Lower lobe of right lung (tissue), 2 donors: ENCODE measurements at places on chromosomes 7 and 10. TPM values are rescaled to one million over a fixed set of nuclear protein-coding genes. Genes with fewer than 3 reads are reported as not detected.

Gene ETV1
- total RNA-seq = 89.0 TPM

Gene NEUROD6
- not detected for total RNA-seq

Gene C7orf33
- total RNA-seq = not detected

Gene VWC2
- total RNA-seq = 0.18 TPM

Gene DDC
- total RNA-seq = 3.0 TPM

Gene AUTS2
- total RNA-seq = 45.7 TPM

Gene FAM25C
- total RNA-seq = not detected

Gene GET4
- 31.7 TPM for total RNA-seq

Gene AGBL3
- 6.1 TPM for total RNA-seq

- DNase-seq = no peak
These were observed 142.9 kb downstream of the VIPR2 start for GRCh38 chr7:159001811-159002210.

- no peak for DNase-seq
These were observed 20.0 kb downstream of the SEPTIN7 start for GRCh38 chr7:35820858-35821257.

DNA sequence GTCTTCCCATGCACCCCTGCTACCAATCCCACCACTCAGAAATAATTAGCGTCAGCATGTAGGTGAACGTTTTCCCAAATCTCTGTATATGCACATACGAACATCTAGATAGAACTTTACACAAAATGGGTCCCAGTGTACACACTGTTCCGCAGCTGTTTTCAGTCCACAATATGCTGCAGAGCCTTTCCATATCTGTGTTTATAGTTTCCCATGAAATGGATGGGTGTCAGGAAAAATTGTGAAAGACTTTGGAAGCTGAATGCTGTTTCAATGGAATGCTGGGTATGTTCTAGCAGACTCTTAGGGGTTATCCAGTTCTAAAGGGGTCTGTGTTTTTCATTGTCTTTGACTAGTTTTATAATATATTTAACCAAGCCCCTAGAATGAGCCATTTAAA, 13.8 kb downstream of the GRK5 start:
- no peak for DNase-seq

DNA sequence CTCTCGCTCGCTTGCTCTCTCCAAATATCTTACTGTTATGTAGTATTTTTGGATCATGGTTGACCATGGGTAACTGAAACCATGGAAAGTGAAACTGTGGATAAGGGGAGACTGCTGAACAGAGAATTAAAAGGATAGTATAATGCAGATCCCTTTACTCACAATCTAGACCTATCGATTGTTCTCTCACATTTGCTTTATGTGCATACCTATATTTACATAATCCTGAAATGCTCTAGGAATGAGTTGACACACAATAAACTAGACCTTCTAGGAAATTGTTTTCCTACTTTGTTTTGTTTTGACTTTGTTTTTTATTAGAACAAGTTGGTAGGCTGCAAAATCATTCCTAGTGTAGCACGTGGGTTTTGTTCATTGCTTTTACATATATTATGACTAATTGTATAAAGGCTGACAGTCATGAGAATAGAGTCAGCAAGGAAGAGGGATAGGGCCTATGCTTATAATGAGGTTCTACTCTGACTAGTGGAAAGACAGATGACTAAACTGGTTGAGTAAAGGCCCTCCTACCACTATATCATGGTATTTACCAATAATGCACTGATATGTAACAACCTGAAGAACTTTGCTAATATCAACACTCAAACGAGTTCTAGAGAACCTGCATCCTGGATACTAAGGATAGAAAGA, 175.3 kb upstream of the TARP start:
- no peak for DNase-seq

DNA sequence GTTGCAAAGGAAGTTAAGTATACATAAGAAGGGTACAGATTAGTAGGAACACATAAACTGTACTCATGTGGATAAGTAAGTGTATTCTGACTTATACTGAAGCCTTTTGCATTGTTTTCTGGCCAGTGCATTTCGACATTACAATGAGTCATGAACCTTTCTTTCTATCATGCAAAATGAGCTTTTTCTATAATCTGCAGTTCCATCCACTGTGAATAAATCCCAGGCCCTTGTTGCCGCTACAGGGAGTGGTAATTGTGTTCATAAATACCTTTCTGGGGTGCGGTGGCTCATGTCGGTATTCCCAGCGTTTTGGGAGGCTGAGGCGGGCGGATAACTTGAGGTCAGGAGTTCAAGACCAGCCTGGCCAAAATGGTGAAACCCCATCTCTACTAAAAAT, 858.3 kb downstream of the GRM8 start:
- no peak for DNase-seq

DNA sequence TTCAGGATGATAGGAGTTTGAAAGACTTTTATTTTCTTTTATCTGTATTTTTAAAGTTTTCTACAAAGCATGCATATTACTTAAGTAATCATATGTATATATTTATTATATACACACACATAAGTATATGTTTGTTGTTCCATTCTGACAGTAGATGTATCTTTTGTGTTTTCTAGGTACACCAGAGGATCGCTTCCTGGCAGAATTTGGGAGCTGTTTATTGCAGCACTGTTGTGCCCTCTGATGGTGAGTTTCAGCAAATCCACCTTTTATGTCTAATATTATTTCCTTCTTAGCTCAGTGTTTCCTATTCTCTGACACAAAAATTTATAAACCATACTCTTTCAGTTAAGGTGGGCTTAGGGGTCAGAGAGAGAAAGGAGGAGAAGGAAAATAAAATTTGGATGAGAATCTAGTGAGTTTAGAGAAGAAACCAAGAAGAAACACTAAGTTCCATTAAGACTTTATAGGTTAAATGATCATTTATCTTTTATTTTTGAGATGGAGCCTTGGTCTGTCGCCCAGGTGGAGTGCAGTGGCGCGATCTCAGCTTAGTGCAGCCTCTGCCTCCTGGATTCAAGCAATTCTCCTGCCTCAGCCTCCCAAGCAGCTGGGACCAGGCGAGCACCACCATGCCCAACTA, 59.2 kb upstream of the OIT3 start:
- DNase-seq = no peak

GRCh38 chr10:101029520-101030295, 1.2 kb downstream of the PDZD7 start:
- no peak for DNase-seq

GRCh38 chr7:28793381-28794085, 164.6 kb downstream of the TRIL start:
- DNase-seq = no peak

- peak; percentile 84 for DNase-seq
These were observed 253.2 kb upstream of the INHBA start for GRCh38 chr7:41955893-41956675.

DNA sequence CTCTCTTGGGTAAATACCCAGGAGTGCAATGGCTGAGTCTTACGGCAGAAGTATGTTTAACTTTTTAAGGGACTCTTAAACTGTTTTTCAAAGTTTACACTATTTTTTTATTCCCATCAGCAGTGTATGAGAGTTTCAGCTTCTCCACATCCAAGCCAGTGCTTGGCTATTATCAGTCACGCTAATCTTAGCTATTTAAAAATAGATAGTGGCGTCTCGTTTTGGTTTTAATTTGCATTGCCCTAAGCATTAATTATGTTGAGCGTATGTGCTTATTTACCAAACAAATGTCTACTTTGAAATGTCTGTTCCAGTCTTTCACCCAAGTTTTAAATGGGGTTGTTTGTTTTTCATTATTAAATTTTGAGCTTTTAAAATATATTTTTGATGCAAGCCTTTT, 164.0 kb downstream of the MALRD1 start:
- no peak for DNase-seq

DNA sequence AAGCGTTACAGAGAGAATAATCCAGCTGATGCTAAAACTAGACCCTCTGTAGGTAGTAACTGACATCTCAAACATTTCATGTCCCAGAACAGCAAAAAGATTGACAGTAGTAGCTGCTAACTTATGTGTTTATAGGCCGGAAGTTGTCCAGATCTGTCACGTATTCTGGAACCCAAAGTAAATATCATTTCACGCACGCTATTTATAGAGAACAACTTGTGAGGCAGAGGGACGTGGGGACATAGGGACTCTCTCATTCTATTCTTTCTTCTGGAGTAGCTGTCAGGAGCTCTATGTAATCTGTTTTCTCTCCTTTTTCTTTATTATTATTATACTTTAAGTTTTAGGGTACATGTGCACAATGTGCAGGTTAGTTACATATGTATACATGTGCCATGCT, 22.3 kb downstream of the AGK start:
- DNase-seq = no peak

DNA sequence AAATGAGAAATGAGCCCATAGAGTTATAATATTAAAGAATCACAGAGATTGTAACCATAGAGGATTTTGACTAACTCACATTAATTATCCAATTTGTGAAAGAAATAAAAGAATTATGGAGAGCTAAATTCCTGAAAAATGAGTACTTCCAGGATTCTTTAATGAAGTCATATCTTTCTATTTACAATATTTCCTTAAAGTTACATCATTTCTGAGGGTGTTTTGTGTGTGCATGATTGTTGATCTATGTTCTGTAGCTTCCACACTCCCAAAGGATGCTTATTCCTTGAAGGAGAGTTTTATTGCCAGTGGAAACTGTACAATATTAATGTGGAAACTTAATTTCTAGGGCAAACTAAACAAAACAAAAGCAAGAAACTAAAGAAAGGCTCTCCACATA, 299.6 kb downstream of the MDFIC start:
- no peak for DNase-seq

DNA sequence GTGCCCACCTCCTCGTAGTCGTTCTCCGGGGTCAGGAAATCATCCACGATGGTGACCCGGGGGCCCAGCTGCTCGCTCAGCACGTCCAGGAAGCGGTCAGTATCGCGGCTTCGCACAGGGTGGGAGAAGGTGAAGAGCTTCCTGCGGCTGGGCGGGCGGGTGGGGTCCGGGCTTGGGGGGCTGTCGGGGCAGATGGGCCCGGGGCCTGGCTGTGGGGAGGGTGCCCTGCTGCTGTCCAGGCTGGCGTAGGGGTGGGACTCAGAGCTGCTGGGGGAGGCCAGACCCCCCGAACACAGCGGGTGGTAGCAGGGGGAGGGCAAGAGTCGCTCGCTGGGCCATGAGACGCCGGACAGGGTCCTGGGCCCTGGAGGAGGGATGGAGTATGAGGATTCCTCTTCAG, 42.3 kb downstream of the GRID2IP start:
- DNase-seq = no peak

DNA sequence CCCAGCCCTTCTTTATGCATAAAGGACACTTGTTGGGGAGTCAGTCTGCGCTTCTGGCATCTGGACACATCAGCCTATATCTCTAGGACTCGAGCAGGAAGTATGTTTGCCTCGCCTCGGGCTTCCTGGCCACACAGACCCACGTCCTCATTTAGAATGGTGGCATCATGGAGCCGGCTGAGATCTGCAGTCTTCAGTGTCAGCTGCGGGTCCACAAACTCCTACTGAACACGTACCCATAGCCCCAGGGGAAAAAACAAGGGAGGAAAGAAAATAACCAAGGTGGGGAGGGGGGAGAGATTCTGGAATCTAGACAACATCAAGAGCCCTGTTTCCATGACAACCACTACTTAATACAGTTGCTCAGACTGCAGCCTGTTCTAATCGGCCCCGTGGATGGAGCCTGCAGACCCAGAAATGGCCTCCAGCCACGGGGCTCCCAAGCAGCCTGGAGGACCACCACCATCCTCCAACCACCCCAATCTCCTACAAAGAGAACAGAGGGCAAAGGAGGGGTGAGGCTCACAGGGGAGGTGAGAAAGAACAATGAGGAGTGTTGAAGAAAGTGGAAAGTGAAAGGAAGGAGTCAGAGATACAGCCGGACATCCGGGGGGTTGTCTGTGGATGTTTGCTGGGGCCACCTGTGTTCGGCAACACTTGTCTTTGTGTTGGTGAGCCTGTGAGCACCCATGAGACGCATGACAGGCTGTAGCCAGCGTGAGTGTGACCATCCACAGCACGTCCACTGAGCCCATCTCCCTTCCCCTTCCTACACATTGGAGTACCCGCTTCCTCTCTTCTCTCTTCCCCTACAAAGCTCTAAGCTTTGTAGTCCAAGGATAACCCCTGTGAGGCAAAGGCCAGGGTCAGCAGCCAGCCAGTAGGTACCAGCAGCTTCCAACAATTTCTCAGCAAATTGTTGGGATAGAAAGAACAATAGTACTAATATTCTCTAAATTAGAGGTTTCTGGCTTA, 141.0 kb downstream of the PLXNA4 start:
- no peak for DNase-seq

GRCh38 chr10:19929506-19930140, 113.4 kb downstream of the PLXDC2 start:
- DNase-seq = no peak

DNA sequence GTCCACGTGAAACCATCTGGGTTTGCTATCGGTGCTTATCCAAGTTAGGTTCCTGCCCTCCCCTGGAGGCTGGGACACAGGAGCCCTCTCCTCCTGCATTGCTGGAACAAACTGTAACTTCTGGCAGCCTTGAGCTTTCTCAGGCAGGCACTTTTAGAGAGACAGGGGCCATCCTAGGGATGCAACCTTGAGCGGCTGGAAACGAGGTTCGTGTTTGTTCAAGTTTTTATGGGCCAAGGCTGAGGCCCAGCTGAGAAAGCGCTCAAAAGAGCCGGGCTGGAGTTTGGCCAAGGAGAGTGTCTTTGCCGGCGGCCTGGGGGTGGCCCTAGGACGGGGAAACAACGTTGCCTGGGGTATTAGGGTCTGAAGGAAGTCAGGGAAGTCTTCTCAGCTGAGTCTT, 5.5 kb upstream of the MMD2 start:
- DNase-seq = no peak

GRCh38 chr10:96325719-96326373, 21.6 kb downstream of the DNTT start:
- no peak for DNase-seq

GRCh38 chr10:82982110-82982608, 1107.2 kb downstream of the NRG3 start:
- no peak for DNase-seq

DNA sequence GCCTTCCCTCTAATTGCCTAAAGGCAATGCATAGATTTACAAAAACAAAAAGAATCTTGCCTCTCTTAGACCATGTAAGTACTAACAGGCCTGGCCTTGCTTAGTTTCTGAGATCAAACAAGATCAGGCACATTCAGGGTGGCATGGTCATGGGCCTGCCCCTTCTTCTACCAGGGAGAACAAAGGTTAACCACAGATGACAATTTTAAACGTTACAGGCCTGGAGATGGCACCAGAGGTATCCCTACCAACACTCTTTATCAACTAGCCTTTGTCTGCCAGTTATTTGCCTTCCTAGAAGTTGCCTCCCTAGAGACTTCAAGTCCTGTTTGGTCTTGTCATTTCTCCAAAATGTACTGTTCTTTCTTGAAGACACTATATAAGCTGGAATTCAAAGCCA, 252.6 kb downstream of the DOCK4 start:
- DNase-seq = no peak

DNA sequence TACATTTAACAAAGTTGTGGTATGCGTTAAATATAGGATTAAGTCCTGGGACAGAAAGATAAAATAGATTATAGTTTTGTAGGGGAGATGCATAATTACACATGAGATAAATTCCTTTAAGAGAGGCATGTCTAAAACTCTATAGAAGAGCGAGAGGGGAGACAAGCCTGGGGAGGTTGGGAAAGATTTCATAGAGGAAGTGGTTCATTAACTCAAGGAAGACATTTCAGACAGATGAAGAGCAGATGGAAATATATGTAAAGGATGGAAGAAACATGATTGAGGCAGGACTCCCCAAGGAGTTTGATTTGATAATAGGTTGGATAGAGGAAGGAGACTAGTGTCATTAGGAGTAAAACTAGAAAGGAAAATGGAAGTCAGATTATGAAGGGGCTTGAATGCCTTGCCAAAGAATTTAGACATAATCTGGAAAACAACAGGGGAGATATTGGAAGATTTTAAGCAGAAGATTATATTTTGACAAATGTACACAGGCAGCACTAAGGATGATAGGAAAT, 96.1 kb downstream of the PHTF2 start:
- no peak for DNase-seq

GRCh38 chr10:70496341-70497119, 18.0 kb downstream of the PALD1 start:
- DNase-seq = no peak
